ENCODE measurements at places on chromosomes 2 and 18. TPM values are rescaled to one million over a fixed set of nuclear protein-coding genes. Genes with fewer than 3 reads are reported as not detected.

The FHL2 gene
- polyA plus RNA-seq, result 240 TPM

The CAPN14 gene
- 66.0 TPM for polyA plus RNA-seq

The PTPN18 gene
- polyA plus RNA-seq, result 42.8 TPM

The CTLA4 gene
- not detected for polyA plus RNA-seq

The HNMT gene
- 34.4 TPM for polyA plus RNA-seq

The RAPGEF4 gene
- polyA plus RNA-seq, result 9.8 TPM

The SLC9A2 gene
- polyA plus RNA-seq, result 5.4 TPM

The EDAR gene
- polyA plus RNA-seq, result not detected

The TFCP2L1 gene
- polyA plus RNA-seq, result 10.4 TPM

The CRYGD gene
- not detected for polyA plus RNA-seq

The SESTD1 gene
- 7.4 TPM for polyA plus RNA-seq

The COLEC12 gene
- polyA plus RNA-seq, result 1.7 TPM

The TGIF1 gene
- 57.9 TPM for polyA plus RNA-seq

The TMEFF2 gene
- 0.23 TPM for polyA plus RNA-seq

The ANKRD30B gene
- not detected for polyA plus RNA-seq

The WDR35 gene
- 2.3 TPM for polyA plus RNA-seq

The GPAT2 gene
- 3.8 TPM for polyA plus RNA-seq

The C2orf80 gene
- polyA plus RNA-seq, result not detected

The CTAGE1 gene
- polyA plus RNA-seq, result not detected

The TUBA3E gene
- polyA plus RNA-seq, result not detected

The CLEC4F gene
- 0.13 TPM for polyA plus RNA-seq

The GMCL1 gene
- polyA plus RNA-seq, result 7.9 TPM

The UGT1A9 gene
- polyA plus RNA-seq, result not detected

Data from stomach (tissue), 19 donors.